RCC 7860 (cell line): ENCODE measurements at places on chromosomes 16 and 17.

DNA sequence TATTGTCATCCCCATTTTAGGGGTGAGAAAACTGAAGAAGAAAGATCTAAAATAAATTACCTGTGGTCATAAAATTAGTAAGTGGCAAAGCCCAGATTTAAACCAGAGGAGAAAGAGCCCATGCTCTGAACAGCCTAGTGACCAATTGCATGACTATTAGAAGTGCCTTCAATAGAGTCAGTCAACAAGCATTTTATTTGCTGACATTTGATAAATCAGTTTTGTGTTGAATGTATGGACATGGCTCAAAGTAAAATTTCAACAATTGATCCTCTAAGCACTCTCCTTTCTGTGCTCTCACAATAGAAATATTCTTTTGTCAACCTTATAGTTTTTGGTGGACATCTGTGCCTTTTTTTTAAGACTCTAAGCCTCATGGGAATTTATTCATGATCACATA lies 572.9 kb upstream of the SOX9 start:
- no peak for DNase-seq

DNA sequence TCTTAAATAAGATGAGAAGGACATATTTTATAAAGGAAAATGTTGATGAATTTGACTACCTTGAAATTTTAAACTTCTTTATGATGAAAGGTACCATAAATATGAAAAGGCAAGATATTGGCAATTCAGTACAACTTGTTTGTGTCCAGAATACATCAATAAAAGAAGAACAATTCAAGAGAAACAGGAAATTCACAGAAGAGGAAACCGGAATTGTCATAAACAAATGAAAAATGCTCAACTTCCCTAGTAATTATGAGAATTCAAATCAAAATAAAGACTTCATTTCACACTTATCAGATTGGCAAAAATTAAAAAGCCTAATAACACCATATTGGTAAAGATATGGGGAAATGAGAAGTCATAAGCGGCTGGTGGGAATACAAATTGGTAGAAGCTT lies 54.3 kb downstream of the WSB1 start:
- no peak for DNase-seq

GRCh38 chr16:84115919-84116719 lies 623 bp downstream of the MBTPS1 start:
- peak; percentile 20 for DNase-seq

GRCh38 chr16:75343941-75344340 lies 89.4 kb downstream of the CFDP1 start:
- DNase-seq: no peak

DNA sequence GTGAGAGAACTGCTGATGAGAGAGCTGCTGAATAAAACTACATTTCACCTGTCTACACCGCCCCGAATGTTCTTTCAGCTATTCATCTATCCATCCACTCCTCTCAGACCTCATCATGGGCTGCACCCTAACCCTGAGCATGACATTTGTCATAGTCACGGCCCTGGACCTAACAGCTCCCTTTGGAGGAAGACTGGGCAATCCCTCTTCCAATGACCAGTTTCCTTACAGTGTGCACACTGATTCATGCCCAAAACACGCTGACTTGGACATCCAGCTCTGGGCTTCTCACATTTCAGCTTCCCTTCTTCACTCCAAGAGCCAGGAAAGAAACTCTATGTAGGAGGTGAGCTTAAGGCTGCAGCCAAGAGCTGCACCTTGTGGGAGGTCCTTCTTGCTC lies 41.8 kb upstream of the ARL4D start:
- DNase-seq: peak; percentile 89

DNA sequence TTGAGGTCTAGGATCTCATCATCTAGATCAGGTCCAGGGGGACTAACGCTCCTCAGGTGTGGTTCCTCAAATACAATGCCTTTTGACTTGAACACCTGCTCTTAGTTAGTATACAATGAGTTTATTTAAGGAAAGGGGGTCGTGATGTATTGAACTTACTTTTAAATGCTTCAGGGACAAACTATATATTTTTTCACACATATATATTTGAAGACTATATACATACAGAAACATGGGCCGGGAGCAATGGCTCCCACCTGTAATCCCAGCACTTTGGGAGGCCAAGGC lies 11.5 kb upstream of the USP32 start:
- no peak for DNase-seq

DNA sequence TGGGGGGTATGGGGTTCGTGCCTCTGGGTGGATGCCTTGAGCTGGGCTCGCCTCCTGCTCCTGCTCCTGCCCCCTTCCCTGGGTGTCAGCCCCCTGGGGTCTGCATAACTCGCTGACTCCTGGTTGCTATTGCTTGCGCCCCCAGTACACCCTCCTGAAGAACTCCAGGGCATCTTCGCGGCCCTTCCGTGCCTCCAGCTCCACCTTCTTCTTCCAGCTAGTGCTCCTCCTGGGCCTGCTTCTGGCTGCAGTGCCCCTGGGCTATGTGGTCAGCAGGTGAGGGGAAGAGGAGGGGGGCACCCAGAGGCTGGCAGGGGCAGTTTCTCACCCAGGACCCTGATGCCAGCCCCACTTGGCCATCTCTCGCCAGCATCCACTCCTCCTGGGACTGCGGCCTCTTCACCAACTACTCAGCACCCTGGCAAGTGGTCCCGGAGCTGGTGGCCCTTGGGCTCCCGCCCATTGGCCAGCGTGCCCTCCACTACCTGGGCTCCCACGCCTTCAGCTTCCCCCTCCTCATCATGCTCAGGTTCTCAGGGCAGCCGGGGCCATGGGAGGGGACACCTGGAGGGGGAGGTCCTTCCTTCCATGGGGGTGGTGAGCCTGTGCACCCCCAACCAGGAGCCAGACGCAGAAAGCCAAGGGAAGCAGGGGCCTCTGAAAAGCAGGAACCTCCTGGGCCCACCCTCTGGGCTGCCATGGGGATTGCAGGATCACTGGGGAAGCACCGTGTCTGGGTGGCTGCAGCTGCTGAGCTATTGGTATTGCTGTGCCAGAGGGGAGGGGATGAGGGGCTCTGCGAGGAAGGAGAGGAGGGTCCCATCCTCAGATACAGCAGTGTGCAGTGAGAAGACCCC lies 7.8 kb upstream of the C17orf99 start:
- DNase-seq: no peak

DNA sequence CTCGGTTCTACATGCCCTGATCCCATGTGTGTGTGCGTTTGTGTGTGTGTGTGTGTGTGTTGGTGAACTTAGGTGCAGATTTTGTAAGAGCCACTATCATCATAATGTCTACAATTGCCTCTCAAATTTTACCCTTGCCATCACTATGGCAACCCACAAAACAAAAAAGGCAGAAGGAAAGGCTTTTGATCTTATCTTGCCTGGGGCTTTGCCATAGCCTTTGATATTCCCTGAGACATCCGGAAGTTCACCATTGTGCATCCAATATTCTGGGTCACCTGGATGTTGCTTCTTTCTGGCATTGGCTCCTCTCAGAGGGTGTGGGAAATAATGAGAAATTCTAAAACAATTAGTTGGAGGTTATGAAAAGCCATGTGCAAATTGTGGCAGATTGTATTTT lies 114.7 kb downstream of the HAPSTR1 start:
- no peak for DNase-seq

GRCh38 chr17:68381076-68381900 lies 76.0 kb downstream of the WIPI1 start:
- peak; percentile 44 for DNase-seq

DNA sequence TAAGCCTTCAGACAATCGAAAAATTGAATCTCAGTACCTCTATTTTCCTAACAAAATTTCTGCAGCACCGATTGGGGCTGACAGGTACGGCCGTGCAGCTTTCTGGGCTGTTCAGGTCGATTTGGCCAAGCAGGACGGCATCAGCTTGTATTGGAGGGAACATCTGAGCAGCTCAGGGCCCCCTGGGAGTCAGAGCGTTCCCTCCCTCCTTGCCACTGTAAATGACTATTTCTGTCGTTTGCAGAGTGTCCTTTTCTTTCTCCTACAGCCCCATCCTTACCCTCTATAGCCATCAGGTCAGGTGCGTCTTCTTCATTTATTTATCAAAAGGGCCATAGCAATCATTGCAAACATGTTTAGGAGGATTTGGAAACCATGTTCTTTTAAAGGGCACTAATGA lies 731.1 kb downstream of the WWOX start:
- DNase-seq: no peak

- DNase-seq: no peak
Observed at GRCh38 chr17:40565769-40566409, 617 bp upstream of the CCR7 start.

DNA sequence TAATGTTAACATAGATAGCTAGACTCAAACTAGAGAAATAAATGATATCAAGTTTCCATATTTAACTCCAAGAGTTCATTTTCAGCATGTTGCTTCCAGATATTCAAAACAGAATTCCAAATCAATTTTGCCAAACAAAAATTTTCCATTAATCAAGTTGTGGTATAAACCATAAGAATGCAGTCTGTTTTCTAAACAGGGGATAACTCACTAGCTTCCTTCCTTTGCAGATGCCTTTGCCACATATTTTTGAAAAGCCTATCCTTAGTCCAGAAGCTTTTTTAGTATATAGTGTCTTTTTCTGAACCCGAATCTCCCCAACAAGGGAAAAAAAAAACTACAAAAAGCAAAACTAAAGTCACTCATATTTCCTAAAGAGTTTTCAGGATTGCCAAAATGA lies 61.5 kb downstream of the HELZ start:
- DNase-seq: no peak

DNA sequence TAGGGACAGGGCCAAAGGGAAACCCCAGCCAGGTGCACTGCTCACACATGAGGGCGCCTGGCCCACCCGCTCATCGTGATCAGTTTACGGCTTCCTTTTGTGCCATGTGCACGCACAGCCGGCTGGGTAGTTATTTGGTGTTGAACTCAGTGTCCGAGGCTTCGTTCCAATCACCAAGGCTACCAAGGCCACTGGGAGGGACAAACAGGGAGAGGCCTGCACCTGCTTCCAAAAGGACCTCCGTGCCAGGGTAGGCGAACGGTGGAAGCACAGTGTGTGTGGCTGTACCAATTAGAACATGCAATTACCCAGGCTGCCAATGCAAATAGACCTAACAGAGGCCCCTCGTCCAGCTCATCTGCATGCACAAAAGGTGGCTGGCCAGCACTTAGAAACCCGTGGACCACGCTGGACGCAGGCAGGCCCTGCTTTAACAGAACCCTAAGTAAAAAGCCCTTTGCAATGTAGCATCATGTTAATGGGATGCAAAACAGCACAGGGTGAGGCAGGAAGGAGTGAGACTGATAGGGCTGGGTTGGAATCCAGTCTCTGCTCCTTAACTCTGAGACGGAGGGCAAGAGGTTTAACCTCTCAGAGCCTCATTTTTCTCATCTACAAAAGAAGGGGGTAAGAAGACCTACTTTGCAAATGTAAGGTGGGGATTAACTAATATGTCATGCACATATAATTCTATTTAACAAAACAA lies 204.0 kb downstream of the XYLT1 start:
- DNase-seq: no peak

DNA sequence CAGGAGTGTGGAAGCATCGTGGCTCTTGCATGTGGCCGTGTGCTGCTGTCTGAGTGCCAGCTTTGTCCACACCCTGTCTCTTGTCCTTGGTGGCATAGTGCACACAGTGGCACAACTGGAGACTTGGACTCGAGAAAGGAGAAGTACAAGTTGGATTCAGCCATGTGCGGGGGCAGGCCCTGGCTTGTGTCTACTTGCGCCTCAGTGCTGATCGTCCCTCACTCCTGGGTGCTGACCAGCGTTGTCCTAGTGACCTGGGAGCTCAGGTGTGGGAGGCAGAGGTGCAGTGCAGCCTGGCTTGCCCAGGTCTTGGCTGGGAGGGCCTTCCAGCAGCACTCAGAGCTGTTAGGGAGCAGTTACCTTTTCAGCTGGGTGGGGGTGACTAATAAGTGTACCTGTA lies 20.6 kb downstream of the MPRIP start:
- DNase-seq: no peak

DNA sequence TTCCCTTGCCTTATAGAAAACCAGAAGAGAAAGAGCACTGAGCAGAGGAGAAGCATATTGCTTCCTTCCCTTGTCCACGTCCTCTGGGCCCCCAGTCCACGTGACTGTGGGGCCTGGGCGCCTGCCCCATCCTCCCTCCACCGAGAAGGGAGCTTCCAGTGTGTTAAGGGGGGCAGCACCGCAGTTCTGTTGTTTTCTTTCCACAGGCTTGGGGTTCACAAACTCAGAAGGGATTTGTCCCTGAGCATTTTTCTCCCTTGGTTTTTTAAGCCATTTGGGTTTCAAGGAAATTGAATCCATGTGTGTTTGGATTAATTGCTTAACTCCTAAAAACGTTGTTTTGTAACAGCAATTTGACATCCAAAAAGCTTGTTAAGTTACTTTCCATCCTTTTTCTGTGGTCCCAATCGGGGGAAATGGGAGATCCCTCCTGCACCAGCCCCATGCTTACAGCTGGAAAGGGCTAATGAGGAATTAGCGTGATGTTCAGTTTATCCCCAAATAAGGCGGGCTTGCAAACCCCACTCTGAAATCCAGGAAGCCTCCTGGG lies 347.5 kb upstream of the TNRC6C start:
- DNase-seq: no peak

GRCh38 chr17:18218756-18219415 lies 6.5 kb upstream of the LLGL1 start:
- peak; percentile 30 for DNase-seq

- no peak for DNase-seq
Observed at GRCh38 chr16:50899951-50900350, 158.1 kb downstream of the CYLD start.

GRCh38 chr17:62719586-62719985 lies 88.5 kb downstream of the MARCHF10 start:
- DNase-seq: no peak

DNA sequence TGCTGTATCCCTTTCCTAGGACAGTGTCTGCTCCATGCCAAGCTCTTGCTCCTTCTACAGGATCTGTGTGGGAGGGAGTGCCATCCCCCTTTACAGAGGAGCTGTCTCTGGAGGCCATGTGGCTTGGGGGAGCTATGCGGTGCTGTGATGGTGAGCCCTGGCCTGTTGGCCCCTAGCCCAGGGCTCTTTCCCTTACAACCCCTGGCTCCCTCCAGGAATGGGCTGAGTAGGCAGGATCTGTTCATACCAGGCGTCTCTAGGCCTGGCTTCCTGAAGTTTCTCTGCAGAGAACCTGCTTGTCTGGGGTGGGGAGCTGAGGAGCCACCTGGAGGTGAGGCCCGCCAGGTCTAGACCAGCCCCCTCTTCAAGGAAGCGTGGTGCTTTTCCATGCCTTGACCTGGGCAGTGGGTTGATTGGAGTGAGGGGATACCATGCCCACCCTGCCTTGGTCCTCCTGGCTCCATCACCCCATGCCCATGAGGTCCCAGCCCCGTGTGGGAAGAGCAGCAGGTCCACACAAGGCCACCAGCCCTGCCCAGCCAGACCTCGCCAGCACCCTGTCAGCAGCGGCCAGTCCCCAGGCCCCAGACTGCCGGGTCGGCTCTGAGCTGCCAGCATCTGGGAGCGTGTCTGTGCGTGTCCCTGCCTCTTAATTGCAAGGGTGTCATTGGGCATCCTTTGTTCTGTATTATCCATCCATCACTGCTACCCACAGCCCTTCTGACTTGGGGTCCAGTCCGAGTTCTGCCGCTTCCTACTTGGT lies 14.7 kb downstream of the LLGL2 start:
- DNase-seq: no peak

GRCh38 chr16:79776243-79776847 lies 175.8 kb upstream of the MAF start:
- DNase-seq: no peak

- peak; percentile 27 for DNase-seq
Observed at GRCh38 chr17:66165537-66166123, 26.3 kb downstream of the CEP112 start.
